ENCODE measurements at places on chromosomes 6 and 20.

GRCh38 chr6:44497807-44498206, 110.3 kb downstream of the CDC5L start:
- DNase-seq = no peak

DNA sequence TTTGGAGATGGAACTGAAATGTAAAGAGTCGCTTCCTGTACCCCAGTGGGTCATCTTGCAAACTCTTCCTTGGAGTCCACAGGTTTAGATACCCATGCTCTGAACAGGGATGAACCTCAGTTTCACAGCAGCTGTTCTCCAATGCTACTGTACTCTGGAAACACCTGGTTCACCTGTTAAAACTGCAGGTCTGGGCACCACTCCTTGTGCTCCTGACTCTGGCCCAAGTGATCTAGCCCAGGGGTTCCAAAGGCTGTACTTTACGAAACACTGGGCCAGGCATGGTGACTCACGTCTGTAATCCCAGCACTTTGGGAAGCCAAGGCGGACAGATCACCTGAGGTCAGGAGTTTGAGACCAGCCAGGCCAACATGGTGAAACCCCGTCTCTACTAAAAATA, 102.1 kb downstream of the ATP9A start:
- no peak for DNase-seq

- DNase-seq = no peak
Measured at GRCh38 chr20:34175879-34176278, 63.8 kb upstream of the EIF2S2 start.

DNA sequence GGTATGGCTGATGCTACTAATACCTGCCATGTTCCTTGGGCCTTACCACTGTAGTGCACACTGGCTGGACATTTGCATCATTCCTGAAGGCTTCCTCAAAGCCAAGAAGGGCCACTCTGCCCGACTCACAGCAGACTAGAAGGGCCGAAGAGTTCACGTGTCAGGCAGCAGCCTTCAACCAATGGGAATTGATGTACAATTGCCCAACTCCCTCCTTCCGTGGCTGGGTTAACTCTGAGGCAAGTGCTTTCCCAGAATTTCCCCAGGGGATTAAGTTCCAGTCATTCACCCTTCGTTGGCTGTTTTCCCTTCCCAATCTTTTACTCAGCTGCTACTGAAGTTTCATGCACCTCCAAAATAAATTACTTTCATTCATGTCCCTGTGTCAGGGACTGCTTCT, 29.8 kb downstream of the PSMB9 start:
- DNase-seq = no peak

GRCh38 chr6:146651482-146651863, 52.7 kb downstream of the ADGB start:
- no peak for DNase-seq

GRCh38 chr20:56249244-56249955, 868 bp downstream of the MC3R start:
- DNase-seq = no peak

DNA sequence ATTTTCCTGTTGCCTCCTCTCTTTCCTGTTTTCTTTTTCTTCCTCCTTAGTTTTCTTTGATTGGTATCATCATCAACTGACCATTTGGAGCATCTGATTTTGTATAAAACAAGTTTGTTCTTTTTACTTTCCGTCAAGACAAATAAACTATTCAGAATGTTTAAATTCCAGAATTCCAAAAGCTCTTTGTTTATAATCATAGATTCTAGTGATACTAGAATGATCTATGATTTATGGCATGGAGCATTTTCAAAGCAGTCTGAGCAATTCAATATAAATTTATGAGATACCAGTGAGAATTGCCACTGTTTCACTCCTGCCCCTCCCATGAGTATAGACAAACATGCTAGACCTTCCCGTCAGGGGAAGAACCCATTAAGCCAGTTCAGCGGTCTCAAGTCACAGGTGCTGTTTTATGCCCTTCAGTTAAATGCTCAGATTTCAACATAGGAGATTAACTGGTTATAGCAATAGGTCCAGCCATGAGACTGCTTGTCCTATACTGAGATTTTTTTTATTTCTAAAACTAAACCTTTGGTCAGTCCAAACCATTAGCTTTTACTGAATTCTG, 60.7 kb downstream of the GRIK2 start:
- no peak for DNase-seq

- no peak for DNase-seq
Measured at GRCh38 chr6:113953346-113953745, 17.6 kb downstream of the HDAC2 start.

DNA sequence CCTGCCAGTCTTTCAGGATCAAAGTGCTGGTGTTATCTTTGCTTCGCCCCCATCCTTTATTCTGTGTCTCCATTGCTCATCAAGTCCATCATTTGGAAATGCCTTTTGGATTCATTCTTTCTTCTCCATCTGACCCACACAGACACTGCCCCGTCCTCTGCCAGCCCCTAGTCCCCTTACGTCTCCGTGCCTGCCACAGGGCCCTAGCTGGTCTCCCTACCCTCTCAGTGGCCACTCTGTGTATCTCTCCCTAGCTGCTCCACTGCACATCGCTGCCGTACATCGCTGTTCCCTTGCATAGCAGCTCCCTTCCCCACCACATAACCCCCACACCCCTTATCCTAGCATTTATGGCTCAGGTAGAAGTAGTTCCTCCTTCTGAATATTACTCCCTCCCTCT, 15.7 kb downstream of the PPP1R3G start:
- no peak for DNase-seq

Measured in stimulated activated CD4-positive, alpha-beta T cell treated with anti-CD3 and anti-CD28 coated beads, Interleukin-2, amount 100 ng/mL, for 24 hours (primary cell).